Esophagus mucosa (tissue), 1 donor: ENCODE measurements at places on chromosomes 3 and 15.
A peak's percentile ranks its signal among the peaks of the same experiment; 100 is the strongest.

DNA sequence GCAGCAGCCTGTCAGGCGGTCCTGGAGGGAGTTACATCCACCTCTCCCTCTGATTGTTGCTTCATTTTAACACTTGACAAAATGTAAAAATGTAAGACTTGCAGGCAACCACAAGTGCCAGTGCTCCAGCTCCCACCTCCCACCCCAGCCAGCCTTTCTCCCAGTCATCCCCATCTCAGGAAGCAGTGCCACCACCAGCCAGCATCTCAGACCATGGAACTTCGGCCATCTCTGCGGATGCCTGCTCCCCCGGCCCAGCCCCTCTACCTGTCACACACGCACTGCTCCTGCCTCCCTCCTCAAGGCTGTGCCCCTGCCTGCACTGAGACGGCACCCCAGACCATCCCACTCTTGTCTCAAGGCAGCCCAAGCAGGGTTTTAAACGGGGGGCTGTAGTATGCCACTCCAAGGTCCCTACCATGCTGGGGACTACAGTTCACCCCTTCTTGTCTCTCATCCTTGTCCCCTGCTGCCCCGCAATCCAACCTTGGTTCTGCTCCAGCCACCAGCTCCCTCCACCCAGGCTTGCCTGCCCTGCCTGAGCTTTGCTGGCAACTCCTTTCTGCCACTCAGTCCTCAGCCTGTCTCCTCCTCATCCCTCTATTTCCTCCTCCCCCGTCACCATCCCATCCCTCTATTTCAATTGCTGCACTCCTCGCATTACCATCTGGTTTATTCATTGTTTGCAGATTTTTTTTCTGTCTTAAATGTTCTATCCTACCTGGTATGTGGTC is 85.8 kb downstream of the SNRK start:
- ATAC-seq = no peak

DNA sequence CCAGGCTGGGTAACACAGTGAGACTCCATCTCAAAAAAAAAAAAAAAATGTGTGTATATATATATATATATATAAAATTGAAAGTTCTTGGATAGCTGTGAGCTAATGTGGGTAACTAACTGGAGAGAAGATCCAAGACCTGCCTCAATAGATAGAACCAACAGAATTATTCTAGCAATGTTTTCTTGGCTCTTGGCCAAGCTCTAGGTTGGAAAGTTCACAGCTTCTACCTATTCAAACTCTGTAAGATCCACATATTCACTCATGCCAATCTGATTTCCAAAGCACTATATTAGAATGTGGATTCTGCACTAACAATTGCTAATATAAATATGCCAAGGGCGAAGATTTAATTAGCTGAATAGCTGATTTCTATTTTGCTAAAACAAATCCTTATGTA is 29.8 kb upstream of the CMTM6 start:
- no peak for ATAC-seq

GRCh38 chr15:66808181-66808824 is 106.3 kb downstream of the SMAD6 start:
- ATAC-seq = no peak

DNA sequence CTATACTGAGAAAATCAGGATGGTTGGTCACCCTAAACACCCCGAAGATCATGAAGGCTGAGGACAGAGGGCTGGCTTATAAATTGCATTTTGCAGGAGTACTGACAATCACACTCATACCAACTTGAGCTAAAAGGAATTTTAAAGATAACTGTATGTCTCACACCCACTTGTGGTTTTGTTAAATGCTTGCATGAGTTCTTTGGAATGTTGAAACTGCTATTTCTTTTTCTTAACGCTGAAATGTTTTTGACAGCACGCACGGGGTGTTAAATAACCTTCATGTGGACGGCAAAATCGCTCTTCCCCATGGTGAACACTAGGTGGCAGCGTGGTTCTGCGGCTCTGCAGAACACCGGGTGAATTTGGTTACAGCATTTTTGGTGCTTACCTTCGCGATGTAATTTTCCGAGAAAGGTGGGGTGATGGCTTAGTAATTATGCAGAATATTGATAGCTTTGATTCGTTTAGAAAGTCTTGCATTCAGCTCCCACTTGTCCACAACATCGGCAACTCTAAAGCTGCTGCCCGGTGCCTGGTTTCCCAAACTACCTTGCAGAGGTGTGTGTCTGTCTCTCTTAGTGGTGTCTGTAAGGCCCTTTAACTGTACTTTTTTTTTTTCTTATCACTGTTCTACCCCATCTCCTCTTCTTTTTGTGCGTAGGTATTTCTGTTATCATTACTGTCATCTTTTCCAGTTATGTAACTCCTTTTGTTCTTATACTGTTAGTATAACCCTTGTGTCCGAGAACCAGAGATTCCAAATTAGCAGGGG is 51.7 kb downstream of the ARNT2 start:
- peak; percentile 79 for ATAC-seq

DNA sequence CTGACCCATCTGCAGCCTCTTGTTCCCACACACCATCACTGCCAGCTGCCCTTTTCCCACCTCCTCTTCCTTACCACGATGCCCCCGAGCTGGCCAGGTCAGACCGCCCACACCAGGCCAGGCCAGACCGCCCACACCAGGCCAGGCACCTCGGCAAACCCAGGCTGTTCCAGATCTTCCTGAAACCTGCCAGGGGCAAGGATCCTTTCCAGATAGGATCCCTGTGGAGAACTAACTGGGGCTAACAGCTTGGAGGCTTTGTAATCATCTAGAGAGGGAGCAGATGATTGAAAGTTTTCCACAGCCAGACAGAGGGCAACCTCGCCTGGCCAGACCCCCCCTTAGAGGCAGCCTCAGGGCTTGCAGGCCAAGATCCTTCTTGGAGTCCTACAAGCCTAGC is 287.3 kb upstream of the TLE3 start:
- ATAC-seq = no peak

DNA sequence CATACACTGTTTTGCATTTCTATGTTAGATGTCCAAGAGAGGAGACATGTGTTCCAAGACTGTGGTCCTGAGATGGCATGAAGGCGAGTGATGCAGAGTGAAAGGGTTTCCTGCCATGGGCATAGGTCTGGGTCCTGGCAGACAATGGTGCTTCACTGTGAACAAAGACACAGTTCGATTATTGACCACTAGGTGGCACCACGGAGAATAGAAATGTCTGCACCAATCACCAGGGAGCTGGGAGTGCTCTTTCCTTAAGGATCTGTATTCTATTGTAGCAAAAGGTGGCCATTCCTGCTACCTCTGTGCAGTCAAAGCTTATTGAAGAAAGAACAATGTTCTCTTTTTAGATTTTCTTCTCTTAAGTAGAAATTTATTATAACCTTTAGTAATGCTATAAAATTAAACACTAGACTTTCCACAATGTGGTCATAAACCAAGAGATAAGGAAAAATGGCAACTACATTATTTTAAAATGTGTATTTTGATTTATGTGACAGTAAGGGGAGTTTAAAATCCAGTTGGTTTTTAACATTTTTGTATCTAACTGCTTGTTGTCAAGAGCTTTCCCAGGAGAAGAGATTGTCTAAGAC is 88.7 kb downstream of the GABRG3 start:
- peak; percentile 78 for ATAC-seq

DNA sequence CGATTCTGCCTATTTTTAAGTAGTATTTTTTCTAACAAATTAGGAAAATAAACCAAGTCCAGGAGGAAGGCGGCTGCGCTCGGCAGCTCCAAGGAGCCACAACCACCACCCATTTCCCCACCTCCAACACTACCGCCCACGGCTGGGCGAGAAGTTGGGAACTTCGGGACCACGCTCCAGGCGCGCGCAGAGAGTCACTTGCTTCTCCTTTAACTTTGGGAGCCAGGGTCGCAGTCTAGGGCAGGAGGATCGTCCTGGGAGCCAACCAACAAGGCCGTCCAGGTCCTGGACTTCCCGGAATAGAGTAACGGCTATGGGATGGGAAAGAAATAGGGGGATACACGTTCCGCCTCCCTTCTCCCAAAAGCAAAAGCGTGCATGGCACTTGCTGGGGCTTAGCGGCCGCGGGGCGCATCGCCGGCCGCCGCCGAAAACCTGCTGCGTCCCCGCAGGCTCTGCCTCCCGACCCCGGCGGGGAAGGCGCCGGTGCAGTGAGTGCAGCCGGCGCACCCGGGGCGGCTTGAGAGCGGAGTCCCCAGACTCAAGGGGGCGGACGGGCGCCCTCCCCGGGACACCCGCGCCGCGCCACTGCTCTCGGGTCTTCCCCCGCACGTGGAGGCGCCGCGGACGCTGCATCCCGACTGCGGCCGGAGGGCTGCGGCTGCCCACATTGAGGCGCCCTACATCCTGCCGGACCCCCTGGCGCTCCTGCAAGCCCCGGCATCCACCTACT is 699 bp downstream of the MEGF11 start:
- ATAC-seq = no peak

- ATAC-seq = peak; percentile 26
These were observed 21.1 kb downstream of the CCDC32 start for GRCh38 chr15:40543631-40544294.

- no peak for ATAC-seq
These were observed 217.7 kb downstream of the CDIN1 start for GRCh38 chr15:36797128-36797527.

DNA sequence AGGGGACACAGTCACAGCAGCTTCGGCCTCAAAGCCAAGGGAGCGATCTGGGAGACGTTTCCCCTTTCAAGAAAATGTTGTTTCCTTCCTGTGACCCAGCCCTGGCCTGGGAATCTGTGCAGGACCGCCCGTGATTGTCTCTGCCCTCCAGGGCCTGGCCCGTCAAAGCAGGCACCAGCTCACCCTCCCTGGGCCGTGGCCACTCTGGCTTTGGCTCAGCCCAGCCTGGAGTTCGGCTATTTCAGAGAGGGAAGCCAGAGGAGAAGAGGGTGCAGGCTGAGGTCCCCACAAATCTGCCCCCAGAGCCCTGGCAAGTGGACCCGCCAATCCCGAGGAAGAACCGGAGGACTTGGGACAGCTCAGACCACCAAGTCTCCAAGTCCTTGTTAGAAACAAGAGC is 12.7 kb downstream of the GATA2 start:
- ATAC-seq = peak; percentile 11

DNA sequence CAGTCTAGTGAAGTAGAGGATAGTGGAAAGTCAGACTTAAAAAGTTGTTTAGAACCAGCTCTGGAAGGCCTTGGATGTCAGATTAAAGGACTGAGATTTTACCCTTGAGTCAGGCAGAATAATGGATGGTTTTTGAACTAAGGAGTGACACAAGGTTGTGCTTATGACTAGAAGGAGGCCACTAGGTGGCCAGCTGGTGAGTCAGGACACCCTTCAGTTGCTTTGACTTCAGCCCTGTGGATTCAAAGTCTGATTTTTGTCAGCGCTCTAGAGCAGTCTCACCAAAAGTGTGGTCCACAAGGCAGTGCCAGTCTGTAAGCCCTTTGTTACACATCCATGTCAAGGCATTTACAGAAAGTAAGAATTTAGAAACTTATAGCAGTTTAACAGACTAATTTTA is 3.8 kb upstream of the GABPB1 start:
- ATAC-seq = no peak

DNA sequence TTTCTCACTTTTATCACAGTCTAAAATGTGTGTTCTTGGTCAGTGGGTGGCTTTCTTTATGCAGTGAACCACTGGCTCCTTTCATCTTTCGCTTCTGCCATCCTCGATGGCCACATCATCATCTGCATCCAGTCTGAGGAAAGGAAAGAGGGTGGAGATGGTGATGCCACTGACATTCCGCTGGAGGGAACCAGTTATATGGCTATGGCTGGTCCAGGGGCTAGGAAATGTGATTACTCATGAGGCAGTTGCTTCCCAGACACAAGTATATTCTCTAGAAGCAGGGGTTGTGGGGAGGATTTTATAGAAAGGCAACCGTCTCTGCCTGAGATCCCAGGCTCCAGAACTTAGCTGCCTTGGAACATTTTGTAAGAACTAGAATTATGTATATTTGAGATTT is 246.7 kb upstream of the AZI2 start:
- no peak for ATAC-seq

DNA sequence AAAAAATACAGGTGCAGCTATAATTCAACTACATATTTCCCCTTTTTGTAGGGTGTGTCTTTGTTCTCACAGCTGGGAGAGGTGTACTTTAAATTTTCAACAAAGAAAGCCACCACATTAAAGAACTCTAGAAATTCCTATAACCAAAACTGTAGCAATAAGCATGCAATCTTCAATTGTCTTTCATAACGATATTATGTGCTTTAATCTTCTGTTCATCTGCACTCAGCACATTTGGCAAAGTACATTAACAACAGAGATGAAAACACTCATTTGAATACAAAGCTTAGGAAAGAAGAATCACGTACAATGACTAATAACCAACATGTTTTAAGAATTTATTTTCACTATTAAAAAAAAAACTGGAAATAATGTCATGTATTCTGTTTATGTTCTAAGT is 1025.8 kb downstream of the ROBO1 start:
- peak; percentile 76 for ATAC-seq

DNA sequence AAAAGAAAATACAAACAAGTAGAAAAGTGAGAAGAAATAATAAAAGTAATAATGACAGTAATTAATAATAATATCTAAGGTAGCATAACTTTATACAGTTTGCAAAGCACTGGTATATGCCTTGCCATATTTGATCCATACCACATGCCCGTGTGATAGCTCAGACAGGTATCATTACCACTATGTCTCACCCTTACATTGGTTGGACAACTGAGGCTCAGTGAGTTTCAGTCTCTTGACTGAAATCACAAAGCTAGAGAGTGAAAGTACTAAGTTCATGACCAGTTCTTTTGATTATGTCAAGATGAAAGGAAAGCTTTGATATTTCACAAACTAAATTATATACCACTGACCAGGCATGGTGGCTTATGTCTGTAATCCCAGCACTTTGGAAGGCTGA is 408.9 kb downstream of the GAP43 start:
- ATAC-seq = no peak

- no peak for ATAC-seq
These were observed 51.8 kb upstream of the NEDD4 start for GRCh38 chr15:56045068-56045748.

- ATAC-seq = no peak
These were observed 48.9 kb downstream of the CD200R1 start for GRCh38 chr3:112925969-112926368.

DNA sequence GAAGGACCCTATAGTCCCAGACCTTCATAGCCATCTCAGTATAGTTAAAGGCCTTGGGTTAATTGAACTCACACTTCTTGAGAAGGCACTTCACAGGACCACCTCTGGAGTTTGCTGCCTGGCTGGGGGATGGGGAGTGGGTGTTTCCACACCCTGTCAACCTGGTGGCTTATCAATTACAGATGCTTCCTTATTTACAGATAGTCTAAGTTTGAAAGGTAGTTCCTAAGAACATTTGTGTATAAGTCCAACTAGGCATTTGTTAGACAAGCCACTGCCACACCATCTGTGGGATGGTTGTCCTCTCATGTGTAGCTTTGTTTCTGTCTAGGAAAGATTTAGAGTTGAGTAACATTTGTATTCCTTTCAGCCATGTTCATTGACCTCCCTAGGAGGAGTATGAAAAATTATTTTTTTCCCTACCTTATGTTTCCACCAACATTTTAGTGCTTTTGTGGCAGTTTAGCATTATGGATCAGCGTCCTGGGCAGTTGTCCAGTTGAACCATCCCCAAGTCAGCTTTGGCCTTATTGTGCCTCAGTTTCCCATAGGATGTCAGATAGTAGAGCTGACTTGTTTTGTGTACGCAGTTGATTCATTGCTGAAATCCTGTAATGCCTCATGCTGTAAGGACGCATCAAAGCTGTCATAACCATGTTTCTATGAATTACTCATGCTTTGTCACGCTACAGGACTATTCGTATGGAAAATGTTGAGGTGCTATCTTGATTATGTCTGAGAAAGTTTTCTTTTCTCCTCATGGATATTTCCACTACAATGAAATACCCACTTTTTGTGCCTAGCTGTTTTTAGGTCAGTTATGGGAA is 21.2 kb upstream of the SIAH2 start:
- peak; percentile 77 for ATAC-seq
